Stimulated activated CD4-positive, alpha-beta T cell treated with anti-CD3 and anti-CD28 coated beads, Interleukin-12 subunit alpha, Interleukin-12 subunit beta, amount 100 ng/mL, for 4 hours (primary cell): ENCODE measurements at places on chromosomes 6 and 20.

DNA sequence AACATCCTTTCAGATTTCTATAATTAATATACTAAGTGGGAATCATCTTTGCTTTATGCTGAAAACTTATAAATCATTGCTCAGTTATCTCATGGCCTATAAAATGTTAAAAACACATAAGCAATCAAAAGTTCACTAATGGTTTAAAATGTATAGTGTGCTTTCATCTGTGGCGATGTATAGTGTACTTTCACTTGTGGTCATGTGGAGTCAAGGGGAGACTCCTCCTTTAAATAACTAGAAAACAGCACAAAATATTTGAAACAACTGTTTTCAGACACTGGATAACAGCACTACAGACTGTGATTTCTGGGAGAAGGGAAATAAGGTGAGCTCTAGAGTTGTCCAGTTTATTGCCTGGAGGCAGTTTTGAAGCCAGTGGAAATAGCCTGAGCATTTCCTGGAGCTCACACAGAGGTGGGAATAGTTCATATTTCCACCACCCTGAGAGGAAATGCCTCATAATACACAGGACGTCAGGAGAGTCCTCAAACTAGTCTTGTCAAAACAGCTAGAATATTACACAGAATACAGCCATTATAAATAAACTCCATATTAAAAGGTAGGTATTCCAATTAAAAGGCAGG, 89.4 kb downstream of the CEP162 start:
- DNase-seq, result no peak

- no peak for DNase-seq
Measured at GRCh38 chr6:82568290-82568993, 204.8 kb downstream of the TPBG start.

DNA sequence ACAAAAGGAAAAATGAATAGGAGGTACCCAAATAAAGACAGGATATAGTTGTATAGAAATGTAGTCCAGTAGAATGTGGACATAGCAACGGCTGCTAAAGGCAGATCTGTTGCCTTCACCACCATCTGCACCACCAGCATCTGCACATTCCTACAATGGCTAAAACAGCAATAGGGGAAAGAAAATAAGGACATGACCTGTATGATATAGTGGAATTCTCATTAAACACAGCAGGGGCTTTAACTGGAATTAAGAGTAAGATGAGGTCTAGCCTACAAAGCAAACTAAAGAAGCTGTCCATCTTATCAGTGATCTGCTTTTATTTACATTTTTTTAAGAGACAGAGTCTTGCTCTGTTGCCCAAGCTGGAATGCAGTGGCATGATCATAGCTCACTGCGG, 26.8 kb upstream of the SCAF8 start:
- no peak for DNase-seq

DNA sequence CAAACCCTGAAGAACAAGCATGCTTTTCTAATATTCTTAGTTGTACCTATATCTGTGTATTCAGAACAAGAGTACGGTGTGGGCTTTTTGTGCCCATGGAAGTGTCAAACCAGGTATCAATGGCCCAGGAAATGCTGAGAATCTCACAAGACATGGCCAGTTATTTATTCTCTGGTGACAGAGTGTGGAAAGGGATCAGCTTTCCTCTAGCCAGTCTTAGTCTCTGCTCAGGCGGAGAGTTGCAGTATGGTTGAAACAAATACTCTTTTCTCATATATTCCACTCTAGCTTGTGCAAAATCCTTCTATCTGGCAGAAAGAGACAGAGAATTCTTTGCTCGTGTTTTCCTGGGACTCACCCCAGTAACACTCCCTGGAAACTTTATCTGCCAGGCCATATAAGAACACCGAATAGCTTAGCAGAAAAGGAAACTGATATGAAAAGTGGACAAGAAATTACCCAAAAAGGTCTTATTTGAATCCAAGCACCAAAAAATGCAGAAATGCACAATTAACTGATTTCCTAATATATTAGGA, 173.3 kb upstream of the RSPO3 start:
- no peak for DNase-seq

GRCh38 chr20:57435498-57436222, 44.5 kb downstream of the RBM38 start:
- no peak for DNase-seq

DNA sequence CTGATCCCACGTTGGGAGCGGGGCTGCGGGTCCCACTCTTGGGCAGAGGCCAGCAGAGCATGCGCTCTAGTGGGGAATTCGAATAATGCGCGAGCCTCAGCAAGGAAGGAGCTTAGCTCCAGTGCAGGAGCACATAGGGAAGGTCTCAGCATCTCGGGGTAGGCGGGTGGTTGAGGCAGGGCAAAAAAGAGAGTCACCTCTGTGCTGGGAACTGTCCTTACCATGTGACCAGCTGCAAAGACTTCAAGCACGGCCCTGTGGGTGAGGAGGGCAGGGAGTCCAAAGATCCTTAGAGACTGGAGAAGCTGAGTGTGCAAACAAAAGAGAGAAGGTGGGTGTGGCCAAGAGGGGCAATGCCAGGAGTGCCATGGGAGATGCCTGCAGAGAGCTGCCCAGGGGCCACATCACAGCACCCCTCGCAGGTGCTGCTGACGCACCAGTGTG, 79.2 kb upstream of the CD93 start:
- no peak for DNase-seq

DNA sequence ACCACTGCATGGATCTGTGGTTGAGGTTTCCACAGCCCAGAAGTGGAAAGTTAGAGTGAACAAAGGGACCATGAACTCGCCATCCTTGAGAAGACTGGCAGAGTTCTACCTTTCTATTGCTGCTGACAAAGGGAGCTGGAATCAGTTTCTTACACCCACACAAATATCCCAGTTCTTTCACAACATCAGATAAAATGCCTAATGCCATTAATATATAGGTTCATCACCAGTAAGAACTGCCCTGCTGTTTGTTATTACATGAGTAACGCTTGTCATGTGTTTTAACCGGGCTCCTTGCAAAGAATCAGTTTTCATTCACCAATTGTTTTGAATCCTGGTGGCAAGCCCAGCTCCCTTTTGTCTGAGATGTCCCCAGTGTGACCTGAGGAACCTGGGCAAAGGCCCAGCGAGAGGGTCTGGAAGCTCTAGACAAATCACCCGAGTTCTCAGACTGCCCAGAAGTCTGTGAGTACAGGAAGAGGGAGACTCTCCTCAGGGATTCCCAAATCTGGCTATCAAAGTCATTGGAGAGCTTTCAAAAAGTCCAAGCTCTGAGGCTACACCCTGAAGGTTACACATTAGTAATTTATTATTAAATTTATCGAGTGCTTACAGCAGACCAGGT, 7.5 kb upstream of the CD164 start:
- DNase-seq, result no peak

DNA sequence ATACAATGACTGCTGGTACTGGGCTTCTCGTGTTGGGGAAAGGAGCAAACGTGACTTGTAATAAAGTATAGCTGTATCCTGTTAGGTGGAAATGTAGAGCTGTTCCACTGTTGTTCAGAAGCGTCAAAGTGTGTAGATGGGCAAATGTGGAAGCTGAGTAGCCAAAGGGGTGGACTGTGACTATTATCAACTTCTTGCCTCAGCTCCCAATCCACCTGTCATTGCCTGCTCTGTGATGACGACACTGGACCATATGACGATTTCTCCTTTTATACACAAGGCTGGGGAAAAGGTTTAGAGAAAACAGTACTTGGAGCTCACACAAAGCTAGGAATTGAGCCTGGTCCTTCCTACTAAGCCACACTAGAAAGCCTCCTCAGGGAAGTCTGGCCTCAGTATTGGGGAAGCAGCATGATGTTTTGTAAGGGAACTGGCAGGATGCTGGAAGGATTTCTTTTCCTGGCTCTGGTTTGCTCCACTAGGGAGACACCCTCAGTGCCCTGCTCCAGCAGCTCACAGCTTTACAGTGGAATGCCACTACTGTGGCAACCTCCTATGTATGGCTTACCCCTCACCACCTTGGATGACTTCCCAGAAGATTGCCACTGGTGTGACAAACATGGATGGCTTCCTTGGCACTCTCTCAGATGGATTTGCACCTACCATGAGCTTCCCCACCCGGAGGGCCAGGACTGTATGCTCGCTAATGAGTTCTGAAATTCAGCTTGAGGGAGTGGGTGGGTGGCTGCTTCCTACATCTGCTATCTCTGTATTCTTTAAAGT, 20.0 kb downstream of the CD164 start:
- DNase-seq, result no peak

GRCh38 chr6:105270511-105270910, 90.7 kb upstream of the POPDC3 start:
- no peak for DNase-seq

DNA sequence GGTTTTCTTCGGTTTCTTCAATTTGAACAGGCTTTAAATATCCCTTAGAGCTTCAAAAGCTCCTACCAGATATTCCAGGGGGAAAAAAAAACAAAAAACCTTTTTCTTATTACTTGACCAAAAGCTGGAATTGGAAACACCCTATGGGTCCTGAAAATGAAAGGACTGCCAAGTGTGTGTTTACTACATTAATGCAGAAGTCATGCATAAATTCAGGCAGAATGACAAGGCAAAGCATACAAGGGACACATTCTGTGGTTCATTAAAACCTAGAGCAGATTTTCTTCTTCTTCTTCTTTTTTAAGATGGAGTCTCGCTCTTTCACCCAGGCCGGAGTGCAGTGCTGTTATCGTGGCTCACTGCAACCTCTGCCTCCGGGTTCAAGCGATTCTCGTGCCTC, 119.1 kb downstream of the GMDS start:
- no peak for DNase-seq

DNA sequence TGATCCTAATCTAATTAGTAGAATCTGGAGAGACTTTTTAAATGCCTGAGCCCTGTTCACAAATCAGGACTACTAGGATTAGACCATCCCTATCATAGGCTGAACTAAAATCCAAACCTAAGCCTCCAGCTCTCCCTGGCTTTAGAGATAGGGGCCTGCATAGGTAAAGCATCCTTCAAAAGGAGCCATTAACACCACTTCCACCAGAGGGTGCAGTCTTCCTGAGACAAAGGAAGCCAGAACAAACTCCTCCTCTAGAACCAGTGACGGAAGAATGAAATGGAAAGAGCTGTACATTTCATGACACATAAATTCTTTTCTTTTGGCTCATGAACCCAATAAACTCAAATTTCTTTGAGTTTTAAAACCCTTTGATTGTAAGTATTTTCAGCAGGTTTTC, 291.2 kb upstream of the ADGRB3 start:
- no peak for DNase-seq

DNA sequence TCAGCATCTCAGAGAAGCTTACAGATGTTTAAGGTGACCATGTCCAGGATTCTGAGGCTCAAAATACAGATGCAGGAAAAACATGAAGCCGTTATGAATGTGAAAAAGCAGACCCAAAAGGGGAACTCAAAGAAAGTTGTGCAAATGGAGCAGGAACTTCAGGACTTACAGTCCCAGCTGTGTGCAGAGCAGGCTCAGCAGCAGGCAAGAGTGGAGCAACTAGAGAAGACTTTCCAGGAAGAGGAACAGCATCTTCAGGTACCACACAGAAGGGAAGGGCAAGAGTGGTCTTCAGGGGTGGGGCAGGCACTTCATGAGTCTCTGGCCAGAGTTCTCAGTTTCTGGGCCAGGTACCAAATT, 15.2 kb downstream of the RNF8 start:
- DNase-seq, result no peak

GRCh38 chr6:158174514-158174913, 6.4 kb downstream of the GTF2H5 start:
- no peak for DNase-seq

DNA sequence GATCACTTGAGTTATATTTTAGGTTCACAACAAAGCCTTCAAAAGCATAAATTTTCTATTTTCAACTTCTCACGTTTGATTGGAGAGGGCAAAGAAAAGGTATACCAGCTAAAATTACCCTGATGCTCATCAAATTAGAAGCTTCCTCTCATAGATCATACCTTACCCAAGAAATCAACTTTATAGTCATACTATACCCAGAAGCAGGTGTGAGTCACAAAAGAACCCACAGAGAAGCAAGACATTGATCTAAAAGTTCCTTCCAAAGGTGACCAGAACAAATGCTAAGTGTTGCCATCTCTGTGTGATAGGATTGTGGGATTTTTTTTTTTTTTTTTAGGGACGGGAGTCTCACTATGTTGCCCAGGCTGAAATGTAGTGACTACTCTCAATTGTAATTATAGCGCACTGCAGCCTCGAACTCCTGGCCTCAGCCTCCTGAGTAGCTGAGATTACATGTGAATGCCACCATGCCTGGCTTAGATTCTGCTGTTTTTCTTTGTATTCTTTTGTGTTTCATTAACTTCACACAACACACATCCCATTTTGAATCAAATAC, 3.3 kb downstream of the EIF2S2 start:
- no peak for DNase-seq

DNA sequence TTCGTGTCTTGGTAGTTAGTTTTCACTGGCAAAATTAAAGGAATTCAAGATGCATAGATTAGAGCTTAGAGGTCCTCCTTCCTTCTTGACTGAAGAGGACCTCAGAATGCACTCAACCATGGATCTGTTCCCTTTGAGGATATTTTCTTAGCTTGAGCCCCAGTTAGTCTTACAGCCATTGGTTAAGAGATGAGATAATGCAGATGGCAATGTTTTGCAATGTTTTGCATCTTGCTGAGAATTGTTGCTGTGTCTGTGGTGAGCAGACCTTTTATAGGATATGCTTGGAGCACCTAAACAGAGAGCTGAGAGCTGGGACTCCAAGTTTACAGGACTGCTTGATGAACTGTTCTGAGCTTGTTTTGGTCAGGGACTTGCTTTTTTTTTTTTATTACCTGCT, 107.5 kb downstream of the TMEM170B start:
- DNase-seq, result no peak

DNA sequence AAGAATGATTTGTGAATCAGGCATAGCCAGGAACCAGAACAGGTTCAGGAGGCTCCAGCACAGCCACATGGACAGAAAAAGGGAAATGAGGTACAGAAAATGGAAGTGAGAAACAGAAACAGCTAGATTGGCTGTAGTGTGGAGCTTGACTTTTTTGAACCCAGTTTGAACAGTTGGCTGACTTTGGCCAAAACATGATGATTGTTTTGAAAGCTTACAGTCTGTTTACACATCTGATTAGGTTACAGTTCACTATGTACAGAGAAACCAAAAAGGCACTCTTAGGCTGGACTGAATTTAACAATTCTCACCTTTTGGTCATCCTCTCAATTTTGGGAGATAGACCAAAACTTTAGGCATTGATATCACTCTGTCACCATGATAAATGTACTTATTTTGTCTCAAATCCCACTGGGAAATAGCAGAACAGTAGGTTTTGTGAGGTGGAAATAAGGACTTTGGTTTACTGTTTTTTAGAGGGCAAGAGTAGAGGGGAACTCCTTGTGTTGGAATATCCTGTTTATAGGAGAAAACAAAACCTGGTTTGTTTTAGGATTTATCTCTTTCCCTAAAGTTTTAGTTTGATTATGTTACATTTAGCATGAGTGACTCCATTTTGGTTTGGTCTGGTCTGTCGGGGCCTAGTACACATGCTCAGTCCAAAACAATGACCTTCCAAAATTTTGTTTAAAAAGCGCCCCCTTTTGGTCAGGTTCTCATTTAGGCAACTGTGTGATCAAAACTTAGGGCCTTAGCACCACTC, 123.1 kb downstream of the OLIG3 start:
- no peak for DNase-seq

DNA sequence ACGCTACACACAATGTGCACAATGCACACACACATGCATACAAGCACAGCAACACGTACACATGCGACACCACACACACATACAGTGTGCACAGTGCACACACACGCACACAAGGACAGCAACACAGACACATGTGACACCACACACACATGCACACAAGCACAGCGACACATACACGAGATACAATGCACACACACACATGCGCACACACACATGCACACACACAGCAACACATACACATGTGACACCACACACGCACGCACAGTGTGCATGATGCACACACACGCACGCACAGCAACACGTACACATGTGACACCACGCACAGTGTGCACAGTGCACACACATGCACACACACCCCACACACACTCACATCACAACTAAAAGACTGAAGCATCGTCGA, 327.3 kb downstream of the THBS2 start:
- no peak for DNase-seq
